ENCODE measurements at places on chromosomes 5 and 9.
A peak's percentile ranks its signal among the peaks of the same experiment; 100 is the strongest.

- DNase-seq = no peak
These were observed 204.4 kb downstream of the SYK start for GRCh38 chr9:91006046-91006445.

GRCh38 chr9:3478549-3478953 lies 47.2 kb downstream of the RFX3 start:
- no peak for DNase-seq

GRCh38 chr5:53549792-53550191 lies 10.6 kb upstream of the NDUFS4 start:
- DNase-seq = no peak

GRCh38 chr5:59099270-59099994 lies 516.6 kb downstream of the RAB3C start:
- DNase-seq = peak; percentile 44

GRCh38 chr5:19927919-19928318 lies 60.1 kb downstream of the CDH18 start:
- DNase-seq = no peak

- DNase-seq = no peak
These were observed 8.2 kb downstream of the OTULIN start for GRCh38 chr5:14672484-14673394.

DNA sequence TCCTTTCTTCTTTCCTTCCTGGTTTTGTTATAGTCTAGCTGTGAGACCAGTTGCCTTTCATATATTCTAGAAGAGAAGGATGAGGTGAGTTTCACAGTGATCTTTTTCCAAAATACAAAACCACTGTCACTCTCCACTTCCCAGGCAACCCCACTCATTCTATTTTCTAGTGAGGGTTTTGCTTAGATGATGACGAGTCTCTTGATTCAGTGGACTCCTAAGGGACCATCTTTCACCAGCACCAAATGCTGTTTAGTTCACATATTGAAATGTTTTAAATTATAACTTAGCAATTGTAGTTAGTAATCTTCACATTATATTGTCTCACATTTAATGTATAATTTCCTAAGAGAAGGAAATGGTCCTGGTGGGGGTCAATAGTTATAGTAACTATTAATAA lies 25.2 kb downstream of the PIK3R1 start:
- no peak for DNase-seq

GRCh38 chr5:143338658-143339366 lies 64.7 kb downstream of the NR3C1 start:
- no peak for DNase-seq

DNA sequence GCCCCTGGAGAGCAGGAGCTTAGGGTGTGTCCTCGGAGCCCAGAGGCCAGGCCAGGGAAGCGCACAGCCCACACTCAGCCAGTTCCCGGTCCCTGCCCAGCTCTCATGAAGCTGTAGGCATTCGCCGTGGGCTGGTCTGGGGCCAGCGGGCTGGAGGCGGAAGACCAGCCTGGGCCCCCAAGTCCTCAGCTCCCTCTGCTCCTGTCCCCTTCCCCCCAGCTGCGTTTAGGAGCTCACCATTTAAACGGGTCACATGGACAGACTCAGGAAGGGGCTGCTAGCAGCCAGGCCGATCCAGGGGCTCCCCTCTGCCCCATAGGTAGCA lies 17.4 kb downstream of the DNLZ start:
- DNase-seq = no peak

DNA sequence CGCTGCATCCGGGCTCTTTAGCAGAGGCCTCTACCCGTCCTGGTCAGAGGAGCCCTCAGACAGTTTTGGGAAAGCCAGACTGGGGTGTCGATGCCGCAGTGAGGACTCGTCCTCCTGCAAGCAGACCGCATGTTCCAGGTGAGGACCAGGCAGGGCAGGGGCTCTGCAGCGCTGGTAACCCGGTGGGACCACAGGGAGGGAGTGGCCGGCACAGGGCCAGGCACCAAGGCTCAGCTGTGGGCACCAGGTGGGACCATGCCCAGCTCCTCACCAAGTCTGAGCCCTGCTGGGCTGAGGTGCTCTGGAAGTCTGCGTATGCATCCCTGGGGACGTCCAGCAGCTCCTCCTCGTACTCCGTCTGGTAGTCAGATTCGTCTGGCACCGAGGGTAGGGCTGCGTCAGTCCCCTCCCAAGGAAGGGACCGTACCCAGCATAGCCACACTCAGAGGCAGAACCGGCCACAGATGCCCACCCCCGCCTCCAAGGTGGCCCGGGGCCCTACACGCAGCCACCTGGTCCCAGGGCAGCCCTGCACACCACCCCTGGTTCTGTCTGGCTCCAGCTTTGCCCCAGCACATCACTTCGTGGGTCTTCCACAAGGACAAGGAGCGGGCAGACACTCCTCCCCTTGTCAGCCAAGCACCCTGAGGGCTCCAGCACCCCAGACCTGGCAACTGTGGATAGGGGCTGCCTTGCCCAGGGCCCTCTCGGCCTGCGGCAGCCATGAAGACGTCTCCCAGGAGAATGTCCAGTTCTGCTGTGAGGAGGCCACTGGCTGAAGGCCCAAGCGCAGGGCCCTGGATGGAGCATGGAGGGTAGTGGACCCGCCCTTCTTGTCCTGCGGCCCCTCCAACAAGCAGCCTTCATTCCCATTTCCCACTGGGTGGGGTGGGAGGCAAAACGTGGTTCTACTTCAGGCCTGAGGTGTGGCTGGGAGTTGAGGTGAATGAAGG lies 1.5 kb upstream of the NSMF start:
- no peak for DNase-seq

DNA sequence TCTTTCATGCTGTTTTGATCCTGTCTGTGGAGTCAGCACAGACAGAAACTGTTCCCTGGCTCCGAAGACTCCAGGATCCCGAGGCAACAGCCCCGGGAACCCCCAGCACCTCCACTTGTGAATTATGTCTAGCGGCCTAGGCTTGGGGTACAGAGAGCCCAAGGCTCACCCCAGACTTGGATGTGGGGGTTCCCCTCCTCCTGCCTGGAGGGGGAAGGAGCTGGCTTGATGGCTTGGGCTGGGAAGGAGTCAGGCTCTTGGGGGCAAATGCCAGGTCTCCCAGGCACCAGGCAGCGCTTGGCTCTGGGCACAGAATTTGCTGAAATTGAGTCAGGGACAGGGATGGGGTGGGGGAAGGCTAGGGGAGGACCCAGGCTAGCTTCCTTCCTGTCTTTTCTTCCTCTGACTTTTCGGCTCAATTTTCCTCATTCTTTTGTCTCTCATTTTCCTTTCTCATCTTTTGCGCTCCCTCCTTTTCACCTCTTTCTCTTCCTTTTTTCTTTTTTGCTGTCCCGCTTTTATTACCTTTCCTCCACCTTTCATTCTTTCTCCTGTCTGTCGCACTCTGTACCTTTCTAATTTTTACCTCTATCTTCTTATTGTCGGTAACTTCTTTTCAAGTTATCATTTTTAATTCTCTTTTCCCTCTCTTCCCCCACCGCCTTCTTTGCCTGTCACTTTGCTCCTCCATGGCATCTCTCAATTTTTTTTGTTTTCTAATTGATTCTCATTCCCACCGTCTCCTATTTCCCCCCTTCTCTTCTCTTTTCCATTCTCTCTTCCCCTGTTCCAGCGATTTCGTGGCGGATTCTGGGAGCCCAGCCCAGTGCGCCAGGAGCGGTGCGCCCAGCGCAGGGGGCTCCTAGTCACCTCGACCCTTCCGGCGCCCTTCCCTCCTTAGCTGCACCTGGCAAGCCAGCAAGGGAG lies 10.5 kb downstream of the MSX2 start:
- no peak for DNase-seq

DNA sequence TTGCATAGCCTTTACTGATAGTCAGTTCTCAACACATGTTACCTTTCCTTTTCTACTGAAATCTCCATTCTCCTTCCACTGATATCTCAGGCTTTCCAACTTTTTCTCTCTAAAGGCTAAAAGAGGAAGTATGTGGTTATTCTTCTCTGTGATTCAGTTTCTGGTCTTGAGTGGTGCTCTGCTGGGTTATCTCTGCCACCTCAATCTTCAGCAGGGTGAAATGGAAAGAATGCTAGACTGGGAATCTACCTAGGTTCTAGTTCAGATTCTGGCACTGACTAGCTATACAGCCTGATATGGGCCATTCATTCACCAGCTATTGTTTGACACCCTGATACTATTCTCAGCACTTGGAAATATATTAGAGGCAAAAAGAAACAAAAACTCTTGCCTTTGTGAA lies 124.9 kb upstream of the GRIA1 start:
- no peak for DNase-seq

DNA sequence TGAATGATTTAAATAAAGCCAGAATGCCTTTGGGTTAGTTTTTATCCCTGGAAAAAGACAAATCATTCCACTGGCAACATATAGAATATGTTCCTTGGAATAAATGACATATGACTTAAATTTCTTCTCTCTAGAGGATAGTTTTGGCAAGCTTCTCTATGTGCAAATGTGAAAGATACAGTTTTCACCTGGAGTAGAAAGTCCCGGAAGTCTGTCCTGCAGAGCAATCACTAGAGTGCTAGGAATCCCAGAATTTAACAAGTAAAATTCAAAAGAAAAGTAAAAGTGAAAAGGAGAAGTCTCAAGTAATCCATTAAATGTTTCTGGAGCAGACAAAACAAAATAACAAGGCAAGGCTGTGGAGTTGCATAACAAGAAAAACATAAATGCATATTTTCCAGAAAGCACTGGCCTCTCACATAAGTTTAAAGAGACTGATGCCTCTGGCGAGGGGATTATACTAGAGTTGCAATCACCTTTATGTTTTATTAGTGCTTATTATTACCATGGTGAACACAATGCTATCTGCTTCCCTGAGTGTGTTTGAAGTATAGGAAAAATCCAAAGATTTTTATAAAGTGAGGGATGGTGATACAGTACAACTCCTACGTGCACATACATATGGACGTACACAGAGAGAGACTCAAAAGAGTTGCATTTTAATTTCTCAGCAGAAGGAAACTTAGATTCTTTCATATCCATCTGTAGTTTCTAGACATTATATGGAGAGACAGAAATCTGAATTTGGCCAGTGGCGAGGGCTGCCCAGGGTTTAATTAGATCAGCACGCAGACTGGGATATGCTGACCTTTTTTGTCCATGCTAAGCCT lies 188.3 kb upstream of the ANKRD55 start:
- no peak for DNase-seq

- DNase-seq = no peak
These were observed 1.1 kb upstream of the ANXA2R start for GRCh38 chr5:43041110-43041668.

DNA sequence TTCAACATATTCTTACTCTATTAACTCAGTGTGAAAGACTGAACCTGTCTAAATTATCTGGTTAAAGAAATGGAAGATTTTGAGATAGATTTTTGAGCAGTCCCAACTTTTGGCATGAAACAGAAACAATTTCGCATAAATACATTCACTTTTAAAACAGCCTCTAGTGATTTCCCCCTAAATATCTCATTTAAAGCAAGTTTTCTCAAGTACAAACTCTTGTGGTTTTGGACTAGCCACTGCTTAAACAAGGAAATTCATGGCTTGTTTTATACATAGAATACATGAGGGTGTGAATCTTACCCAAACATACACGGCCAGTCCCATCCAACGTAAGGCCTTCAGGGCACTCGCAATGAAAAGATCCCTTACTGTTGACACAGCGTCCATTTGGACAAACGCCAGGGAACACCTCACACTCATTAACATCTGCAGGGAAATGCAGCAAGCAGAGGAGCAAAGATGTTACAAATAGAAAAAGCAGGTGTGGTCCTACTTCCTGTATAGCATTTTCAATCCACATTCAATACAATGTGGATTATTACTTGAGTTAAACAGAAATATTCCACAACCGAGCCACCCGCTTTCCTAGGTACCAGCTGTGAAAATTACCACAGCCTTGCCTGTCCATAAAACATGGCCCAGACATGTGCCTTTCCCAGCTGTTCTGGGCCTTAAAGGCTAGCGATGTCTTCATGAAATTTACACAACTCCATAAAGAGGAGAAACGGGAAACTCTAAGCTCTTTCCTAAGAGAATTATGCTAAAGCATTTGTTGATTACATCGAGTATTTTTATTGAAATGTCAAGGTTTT lies 188.8 kb downstream of the FBN2 start:
- no peak for DNase-seq

DNA sequence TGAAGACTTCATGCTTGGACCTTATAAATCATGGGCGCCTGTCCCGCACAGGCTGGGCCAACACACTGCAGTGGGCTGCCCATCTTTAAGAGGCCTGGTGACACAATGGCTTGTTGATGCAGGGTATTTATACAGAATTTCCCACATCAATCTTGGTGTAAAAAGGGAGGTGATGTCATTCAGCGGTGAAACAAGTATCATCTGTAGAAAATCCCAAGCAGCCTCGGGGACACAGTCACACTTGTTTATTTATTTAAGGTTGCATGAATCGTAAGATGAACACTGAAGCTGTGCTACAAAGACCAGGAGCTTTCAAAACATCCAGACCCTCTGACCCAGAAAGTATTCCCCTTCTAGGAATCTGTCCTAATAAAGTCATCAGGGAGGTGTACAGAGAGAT lies 40.5 kb downstream of the SMIM23 start:
- no peak for DNase-seq

DNA sequence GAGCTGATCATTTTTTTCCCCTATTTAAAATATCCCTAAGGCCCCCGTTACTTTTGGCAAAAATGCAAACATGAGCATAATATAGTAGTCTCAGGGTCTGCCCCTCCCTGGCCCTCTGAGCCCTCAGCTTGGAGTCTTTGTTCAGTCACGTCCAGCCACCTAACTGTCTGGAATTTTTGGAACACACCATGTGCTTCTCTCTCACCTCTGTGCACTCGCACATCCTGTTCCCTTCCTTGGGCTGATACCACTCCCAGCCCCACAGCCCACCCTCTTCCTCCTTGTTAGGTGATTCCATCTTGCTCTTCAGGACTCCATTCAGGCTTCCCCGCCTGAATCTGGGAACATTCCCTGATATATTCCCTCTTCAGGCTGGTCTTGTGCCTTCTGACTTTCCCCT lies 16.0 kb downstream of the TDRD7 start:
- DNase-seq = no peak

GRCh38 chr5:175363300-175363699 lies 80.7 kb downstream of the DRD1 start:
- no peak for DNase-seq

- DNase-seq = no peak
These were observed 7.7 kb upstream of the GCNT4 start for GRCh38 chr5:75059912-75060545.

DNA sequence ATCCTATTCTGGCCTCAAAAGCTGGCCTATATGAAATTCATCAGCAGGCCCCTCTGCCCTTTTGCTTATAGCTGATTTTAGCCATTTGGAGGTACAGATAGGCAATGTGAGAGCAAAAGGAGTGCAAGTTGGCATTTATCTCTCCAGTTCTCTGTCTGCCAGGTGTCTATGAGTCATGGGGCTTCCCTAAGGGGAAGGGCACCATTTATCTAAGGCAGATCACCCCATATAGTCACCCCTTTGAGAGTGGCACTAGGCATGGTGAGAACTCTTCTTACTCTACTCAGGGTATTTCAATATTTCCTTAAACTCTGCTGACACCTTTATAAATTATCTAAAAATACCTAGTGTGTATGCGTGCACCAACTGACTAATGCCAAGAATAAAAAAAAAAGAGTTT lies 314.7 kb upstream of the CDH6 start:
- no peak for DNase-seq

- no peak for DNase-seq
These were observed 25.9 kb downstream of the PSMB7 start for GRCh38 chr9:124389146-124389939.

- DNase-seq = no peak
These were observed 593.7 kb downstream of the IRX1 start for GRCh38 chr5:4189317-4189716.
